Fibroblast of villous mesenchyme (primary cell): ENCODE measurements at places on chromosomes 11 and 22.
A peak's percentile ranks its signal among the peaks of the same experiment; 100 is the strongest.

DNA sequence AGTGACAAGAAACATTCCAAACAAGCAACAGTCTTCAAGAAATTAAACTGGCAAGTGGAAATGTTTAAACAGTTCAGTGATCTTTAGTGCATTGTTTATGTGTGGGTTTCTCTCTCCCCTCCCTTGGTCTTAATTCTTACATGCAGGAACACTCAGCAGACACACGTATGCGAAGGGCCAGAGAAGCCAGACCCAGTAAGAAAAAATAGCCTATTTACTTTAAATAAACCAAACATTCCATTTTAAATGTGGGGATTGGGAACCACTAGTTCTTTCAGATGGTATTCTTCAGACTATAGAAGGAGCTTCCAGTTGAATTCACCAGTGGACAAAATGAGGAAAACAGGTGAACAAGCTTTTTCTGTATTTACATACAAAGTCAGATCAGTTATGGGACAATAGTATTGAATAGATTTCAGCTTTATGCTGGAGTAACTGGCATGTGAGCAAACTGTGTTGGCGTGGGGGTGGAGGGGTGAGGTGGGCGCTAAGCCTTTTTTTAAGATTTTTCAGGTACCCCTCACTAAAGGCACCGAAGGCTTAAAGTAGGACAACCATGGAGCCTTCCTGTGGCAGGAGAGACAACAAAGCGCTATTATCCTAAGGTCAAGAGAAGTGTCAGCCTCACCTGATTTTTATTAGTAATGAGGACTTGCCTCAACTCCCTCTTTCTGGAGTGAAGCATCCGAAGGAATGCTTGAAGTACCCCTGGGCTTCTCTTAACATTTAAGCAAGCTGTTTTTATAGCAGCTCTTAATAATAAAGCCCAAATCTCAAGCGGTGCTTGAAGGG is 6.0 kb downstream of the MALAT1 start:
- peak; percentile 64 for DNase-seq

DNA sequence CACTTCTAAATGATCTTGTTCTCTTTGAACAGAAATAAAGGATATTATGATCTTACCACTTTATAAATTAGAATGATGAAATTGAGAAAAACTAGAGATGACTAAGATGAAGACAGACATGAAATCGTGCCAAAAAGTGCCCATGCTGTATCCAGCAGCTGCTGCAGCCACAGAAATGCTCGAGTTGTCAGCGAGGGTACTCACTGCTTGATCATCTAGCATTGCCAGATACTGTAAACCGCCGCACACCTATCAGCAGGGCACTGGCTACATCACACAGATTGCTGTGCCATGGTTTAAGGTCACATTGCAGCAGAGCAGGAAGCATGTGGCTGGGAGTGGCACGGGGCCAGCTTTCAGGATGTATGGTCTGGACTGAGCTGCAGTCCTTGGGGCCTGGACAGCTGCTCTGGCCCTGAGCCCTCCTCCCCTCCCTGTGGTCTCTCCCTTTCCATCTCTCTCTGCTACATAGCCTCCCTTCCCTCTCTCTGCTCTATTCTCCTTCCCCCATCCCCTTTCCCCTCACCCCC is 51.0 kb upstream of the SEPTIN5 start:
- peak; percentile 57 for DNase-seq

- DNase-seq = peak; percentile 10
These were observed 805 bp upstream of the QSER1 start for GRCh38 chr11:32891657-32892354.

DNA sequence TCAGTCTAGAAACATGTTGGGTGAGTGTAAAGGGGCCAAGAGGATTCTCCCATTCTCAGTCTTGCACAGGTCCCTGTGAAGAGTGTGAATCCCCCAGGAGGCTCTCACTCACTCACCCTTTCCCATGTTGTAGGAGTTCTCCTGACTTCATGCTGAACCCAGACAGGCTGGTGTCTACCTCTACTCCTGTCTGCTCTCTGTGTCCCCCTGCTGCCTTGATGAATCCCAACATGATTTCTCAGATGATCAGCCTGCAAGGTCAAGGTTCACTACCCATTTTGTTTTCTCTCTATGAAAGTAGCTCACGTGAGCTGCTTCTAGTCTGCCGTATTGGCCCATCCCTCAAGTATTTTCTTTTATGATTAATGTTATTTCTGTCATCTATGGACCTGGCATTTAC is 500.6 kb downstream of the ETS1 start:
- DNase-seq = no peak

DNA sequence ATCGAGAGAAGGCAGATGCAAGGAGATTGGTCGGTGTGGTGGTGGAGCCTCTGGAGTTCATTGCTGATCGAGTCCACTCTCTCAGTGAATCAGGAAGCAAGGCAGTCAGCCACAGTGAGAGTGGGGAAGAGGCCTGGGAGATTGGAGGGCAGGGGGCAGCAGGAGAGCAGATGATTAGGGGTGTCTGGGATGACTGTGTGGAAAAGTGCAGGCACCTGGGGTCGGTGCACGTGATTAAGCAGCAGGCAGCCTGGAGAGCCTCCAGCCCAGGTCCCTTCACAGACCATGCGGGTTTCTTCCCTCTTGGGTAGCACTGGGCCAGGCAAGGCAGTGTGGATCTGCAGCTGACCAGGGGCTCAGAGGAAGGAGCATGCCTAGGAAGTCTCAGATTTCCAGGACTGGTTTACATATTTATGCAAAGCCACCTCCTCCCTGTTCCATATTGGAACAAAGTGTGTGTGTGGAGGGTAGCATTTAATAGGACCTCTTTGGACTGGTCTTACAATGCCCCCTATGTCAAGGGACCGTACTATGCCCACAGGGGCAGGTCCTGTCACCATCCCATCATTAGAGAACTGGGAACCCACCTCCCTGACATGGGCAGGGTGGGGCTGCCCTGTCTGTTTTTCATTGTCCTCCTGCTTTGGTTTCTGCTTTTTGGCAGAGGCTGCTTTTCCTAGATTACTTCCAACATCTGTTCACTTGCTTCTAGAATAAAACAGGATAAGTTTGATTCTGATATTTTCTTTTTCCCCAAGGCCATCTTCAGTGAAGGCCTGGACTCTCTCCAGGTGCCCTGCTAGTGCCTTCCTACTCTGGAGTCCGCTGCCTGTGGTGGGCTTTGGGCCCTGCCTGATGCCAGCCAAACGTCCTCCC is 14.0 kb upstream of the GDPD5 start:
- no peak for DNase-seq

DNA sequence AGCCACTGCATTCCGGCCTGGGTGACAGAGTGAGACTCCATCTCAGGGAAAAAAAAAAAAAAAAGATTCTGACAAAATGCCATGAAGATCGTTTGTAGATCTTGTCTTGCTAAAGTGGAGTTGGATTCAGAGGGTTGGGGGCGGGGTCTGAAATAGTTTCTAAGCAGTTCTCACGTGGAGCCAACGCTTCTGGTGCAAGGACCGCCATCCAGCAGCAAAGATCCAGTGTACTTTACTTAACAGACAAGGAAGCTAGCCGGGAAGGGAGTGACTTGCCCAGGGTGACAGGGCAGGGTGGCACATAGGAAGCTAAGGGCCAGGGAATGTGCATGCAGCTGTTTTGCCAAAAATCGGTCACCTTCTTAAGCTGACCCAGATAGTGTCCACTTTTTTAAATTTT is 27.4 kb downstream of the APOL1 start:
- DNase-seq = no peak

- DNase-seq = peak; percentile 32
These were observed 504.2 kb downstream of the SOX6 start for GRCh38 chr11:15852179-15852578.

DNA sequence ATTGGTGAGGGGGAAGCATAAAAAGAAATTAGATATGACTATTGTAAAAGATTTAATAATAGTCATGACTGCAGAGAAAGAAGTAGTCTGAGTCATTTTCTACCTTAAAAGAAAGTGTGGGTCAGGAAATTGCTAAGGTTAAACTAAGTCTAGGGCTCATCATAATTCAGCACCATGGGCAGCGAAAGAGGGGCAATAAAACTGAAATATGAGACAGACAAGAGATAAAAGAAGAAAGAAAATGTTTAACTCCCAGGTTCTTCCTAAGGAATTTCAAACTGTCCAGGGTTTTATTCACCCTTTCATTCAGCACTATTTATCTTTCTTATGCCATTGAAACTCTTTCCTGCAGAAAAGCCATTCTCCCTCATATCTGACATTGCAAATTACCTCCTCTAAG is 114.4 kb upstream of the API5 start:
- no peak for DNase-seq

DNA sequence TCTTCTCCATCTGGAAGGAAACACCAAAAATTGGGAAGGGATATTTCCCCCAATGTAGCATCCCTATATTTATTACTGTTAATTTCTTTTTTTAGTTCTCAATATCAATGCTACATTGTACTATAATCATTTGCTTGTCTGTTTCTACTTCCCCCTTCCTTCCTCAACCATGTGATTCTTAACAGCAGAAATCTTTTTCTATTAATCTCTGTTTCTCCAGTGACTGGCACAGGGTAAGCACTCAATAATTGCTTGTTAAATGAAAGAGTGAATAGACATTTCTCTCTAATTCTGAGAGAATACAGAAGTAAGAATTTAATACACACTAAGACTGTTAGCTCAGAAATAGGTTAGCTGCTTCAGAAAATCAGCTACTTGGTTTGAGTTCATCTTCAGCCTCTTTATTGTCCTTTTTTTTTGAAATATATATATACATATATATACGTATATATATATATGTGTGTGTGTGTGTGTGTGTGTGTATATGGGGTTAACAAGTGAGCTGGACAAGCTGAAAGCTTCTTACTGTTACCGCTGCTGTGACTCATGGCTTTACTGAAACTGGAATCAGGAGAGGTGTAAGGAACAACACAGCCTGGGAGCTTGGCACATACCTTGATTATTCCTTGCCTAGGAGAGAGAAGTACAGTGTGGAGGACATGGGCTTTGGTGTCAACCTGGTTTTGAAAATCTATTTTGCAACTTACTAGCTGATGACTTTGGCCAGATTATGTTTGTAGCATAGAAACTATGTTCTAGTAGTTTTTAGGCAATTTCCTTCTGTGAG is 26.2 kb upstream of the PDE3B start:
- DNase-seq = no peak
